ENCODE measurements at places on chromosomes 1 and 21.

DNA sequence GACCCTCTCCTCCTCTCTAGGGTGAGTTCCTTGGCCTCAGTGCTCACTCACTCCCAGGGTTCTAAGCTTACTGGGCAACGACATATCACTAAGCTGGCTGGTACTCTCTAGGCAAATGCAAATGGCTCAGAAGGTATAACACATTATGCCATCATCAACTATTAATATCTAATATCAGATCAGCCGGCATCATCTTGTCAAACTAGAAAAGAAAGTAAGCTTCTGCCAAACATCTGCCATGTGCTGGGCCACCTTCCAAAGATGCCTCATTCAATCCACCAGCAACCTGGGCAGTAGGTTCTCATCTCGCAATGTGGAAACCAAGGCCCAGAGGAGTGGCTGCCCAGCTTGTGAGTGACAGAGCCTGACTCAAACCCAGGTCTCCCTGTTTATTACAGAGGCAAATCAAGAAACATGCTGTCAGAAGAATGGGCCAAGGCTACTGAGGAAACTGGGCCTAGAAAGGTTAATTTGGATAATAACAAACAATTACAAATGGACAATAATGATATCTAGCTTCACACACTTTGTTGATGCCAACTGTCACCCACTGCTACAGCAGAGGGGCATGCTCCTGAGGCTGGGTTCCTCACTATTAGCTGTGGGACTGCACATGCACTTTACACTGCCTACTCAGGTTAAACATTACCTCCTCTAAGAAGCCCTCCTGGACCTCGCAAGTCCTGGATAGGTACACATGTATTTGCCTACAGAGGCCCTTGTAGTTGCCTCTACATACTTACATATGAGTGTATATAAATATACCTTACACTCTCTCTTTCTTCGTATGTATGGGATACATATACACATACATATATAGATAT lies 183.3 kb upstream of the JUN start:
- DNase-seq, result no peak

- peak; percentile 89 for DNase-seq
Measured at GRCh38 chr21:16420031-16420724, 690.4 kb downstream of the USP25 start.

- DNase-seq, result no peak
Measured at GRCh38 chr1:108114033-108114599, 86.0 kb downstream of the SLC25A24 start.

DNA sequence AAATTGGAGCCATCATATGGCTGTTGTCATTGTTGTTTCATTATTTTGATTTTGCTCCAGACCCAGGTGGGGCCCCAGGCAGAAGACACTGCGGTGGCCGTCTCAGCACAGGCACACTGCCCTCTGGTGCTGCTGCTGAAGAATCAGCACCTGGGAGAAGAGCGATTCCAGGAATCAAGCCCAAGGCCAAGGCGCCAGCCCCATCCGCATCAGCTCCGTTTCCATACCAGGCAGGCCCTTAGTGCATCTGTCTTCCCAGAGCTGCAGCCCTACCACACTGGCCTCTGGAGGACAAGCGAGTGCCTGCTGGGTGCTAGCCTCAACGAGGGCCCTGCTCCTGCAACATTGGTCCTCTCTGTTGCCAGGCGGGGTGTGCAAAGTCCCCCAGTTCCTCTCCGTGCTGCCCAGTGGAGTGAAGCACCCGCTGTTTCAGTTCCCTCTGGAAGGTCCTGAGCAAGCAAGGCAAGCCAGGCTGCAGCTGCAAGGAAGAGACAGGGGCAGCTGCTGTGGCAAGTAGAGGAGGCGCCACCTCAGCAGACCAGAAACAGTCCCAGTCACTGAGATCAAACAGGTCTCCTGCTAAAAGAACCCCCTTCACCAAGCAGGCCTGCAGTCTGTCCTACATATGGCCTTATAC lies 5.2 kb downstream of the GRIK3 start:
- DNase-seq, result no peak

DNA sequence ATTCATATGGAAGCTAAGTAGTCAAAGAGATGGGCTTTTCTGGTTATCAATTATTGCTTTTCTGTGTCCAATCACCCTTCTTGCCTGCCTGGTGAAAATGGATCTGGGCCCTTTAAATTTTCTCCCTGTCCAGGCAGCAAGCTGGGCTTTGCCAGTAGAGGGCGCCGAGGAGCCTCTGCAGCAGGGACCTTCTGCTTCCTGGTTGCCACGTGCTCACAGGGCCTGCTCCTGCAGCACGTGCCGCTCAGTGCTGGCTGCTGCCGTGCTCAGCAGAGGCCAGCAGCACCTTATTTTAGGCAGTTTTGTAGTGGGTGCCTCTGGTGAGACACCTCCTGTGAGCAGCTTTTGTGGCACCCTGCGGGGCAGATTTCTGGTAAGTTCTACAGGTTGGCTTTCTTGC lies 4.0 kb downstream of the ACTL8 start:
- no peak for DNase-seq

DNA sequence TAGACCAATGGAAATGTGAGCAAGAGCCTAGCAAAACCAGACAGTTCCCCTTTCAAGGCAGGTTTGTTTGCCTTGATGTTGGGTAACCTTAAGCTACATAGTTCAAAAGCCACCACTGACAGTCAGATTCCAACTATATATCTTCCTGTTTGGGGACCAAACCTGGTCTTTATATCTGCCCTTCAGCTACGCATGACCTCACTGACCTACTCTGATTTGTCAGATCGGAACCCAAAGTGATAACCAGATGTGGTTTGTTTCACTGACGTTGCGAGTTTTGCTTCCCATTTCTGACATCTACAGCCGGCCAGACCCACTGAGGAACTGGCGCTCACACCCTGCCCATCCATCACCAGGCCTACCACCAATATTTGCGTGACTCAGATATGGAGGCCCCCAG lies 361.1 kb upstream of the CHRM3 start:
- no peak for DNase-seq

DNA sequence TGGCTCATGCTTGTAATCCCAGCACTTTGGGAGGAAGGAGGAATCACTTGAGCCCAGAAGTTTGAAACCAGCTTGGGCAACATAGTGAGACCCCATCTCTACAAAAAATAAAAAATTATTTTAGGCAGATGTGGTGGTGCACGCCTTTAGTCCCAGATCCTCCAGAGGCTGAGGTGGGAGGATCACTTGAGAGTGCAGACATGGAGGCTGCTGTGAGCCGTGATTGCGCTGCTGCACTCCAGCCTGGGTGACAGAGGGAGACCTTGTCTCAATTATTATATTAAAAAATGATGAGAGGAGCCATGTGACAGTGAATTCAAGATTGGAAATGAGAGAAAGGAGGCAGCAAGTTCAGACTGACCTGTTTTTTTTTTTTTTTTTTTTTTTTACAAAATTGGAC lies 282.3 kb downstream of the ZP4 start:
- DNase-seq, result no peak

DNA sequence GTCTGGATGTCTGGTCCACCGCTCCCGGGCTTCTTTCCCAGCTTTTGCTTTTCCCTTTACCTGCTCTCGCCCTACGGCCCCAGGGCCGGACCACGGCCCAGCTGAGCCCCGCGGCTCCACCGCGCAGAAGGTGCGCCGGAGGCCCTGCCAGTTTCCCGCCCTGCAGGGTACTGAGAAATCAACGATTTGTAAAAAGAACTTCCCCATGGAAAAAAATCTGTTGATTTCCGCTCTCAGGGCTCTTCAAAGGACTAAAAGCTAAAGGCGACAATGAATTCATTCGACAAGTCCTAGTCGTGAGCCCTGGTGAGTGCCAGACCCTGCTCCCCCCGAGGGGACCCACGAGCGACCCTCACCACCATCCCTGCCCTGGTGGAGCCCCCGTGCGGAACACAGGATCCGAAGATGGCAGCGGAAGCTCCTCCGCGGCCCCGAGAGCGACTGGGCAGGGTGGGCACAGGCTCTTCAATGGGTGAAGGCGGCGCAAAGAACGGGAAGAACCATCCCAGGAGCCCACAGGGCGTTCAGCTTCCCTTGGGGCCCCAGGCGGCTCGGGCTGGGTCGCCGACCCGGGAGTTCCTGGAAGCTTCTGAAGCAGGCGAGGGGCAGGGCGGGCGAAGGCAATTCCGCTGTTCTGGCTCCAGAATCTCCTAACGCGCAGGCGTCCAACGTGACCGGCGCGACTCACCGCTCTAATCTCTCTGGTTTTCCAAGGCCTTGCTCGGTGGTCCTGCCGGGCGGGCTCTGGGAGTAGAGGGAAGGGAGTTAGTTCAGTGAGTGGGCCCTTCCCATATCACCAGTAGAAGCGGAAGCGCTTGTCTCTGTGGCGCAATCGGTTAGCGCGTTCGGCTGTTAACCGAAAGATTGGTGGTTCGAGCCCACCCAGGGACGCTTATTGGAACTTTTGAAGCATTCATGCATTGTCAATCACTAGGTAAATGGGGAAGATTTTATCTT lies 6.6 kb upstream of the RNU1-2 start:
- DNase-seq, result peak; percentile 85
